ENCODE measurements at places on chromosomes 5 and 9. TPM values are rescaled to one million over a fixed set of nuclear protein-coding genes. Genes with fewer than 3 reads are reported as not detected.

TTC16 gene
- 0.18 TPM for total RNA-seq

DNA sequence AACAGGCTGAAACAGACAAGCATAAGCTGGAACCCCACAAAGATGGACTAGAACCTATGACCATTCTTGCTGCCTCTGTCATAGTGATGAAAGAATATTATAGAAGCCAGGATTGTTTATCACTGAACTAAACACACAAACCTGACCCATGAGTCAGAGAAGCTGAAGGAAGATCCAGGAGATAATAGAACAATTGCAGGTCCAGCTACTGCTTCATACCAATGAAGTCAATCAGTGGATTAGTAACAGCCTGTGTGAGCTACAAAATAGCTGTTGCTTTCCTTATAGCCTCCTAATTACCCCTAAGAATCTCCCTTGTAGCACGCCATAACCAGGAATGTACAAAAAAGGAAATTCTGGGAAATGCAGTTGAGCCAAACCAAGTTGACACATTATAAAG is 459.9 kb upstream of the ZNF462 start:
- DNase-seq, result no peak

DNA sequence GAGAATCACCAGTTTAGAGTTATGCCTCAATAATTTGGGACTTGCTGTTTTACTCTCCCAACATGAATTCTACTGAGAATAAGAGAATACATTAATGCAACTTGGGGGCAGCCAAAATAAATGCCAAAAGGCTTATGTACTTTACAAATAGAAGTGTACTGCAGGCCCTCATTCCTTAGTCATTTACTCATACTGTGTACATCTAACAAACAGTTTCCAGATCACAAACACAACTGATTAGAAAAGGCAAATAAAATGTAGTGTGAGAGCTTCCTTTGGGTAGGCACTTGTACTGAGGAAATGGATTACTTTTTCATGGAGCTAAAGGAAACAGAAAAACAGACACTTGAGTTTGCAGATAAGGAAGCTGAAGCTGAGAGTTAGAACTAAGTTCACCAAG is 12.6 kb downstream of the ANKDD1B start:
- no peak for DNase-seq

VCP gene
- 366 TPM for total RNA-seq

All from activated T-helper 2 cell treated with anti-CD3 and anti-CD28 coated beads, Interferon-gamma antibody, Interleukin-2, Interleukin-4, amounts not matched to agents 10 μg/mL and 5 μg/mL and 100 μg/mL, durations not matched to agents 14 hours and 24 hours and 36 hours (primary cell).